ENCODE measurements at places on chromosomes 4 and X. TPM values are rescaled to one million over a fixed set of nuclear protein-coding genes. Genes with fewer than 3 reads are reported as not detected.

GRCh38 chr4:6372649-6373525 is 99.5 kb downstream of the PPP2R2C start:
- no peak for DNase-seq

DNA sequence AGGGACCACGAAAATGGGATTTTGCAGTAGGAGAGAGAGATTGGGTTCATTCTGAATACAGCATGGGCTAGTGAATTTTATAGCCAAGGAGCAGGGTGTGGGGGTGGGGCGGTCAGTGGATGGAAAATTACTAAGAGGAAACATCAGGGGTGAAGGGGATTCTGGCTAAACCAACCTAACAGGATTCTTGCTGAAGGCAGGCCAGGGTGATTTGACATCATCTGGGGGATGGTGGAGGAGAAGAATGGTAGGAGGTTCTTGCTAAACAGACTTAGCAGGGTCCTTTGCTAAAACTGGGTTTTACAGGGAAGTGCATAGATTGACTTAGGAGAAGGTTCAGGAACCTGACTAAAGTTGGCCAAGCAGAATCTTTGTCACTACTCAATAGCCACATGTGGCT is 91.9 kb downstream of the DNAAF6 start:
- no peak for DNase-seq

- DNase-seq = no peak
These were observed 16.0 kb upstream of the SH3RF1 start for GRCh38 chr4:169286562-169287301.

DNA sequence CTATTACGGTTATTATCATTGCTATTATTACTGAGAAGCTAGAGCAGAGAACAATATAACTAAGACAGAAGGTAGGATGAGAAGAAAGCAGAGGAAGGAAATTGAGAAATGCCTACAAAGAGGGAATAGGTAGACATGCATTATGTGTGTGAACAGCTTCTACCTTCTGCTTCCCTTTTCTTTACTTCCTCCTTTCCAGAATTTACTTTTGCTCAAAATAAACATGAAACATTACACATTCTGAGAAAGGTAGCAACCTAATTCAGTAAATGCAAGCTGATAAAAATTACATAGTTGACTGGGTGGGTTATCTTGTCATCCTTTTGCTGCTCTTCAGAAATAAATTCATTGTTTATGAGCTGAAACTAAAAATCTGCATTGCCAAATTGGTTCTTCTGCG is 54.6 kb downstream of the AMOT start:
- DNase-seq = no peak

- peak; percentile 71 for DNase-seq
These were observed 222.6 kb upstream of the INTU start for GRCh38 chr4:127410201-127410600.

- DNase-seq = no peak
These were observed 641.7 kb upstream of the AGA start for GRCh38 chr4:178083968-178084367.

HEPH gene
- total RNA-seq = 38.8 TPM
